ENCODE measurements at places on chromosomes 2 and 18.

- DNase-seq: no peak
Measured at GRCh38 chr2:144586476-144586875, 66.6 kb upstream of the ZEB2 start.

DNA sequence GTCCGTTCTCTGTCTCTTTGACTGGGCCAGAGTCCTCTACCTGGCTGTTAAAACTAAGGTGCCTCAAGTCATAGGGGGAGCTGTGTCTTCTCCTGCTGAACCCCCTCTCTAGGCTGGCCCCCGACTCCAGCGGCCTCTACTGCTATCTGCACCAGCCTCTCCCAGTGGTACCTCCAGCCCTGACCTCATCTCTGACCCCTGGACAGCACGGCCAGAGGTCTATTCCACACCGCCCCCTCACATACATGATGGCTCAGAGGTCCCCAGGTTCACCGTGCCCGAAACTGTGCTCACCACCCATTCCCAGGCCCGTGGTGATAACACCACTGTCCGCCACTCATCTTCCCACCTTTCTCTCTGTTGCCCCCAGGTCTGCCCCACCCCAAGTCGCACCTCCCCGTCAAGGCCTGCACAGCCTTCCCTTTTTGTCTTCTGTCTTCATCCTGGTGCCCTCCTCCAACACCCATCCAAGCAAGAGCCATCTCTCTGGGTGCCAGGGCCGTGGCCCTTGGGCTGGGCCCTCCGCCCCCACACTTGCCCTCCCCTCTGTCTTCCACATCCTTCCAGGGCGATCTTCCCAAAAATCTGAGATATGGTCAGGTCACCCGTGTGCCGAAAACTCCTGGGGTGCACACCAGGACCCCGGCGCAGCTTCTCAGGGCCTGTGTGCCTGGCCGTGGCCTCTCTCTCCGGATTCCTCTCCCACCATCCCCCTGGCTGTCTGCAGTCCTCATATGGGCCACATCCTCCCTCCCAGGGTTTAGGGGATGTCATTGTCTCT is 134.4 kb upstream of the ID2 start:
- no peak for DNase-seq

- no peak for DNase-seq
Measured at GRCh38 chr2:82524826-82525225, 1934.3 kb downstream of the SUCLG1 start.

DNA sequence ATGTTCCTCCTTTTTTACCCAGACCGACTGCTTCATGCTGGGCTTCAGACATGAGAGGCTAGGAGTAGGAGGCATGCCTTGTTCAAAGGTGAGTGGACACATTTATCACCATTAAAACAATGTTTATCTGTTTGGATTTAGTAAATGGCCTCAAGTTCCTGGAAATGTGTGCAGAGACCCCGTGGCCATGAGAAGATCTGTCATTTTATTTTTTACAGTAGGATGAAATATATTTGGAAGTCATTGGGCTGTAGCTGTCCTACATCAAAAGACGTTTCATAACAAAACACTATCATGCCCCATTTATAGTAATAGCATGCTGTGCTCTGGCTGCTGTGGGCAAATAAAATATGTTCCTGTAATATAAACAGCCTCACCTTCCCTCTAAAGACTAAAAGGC is 403.9 kb upstream of the TNP1 start:
- DNase-seq: no peak
